HT1080 (cell line): ENCODE measurements at places on chromosomes 3 and 15.

- no peak for DNase-seq
Observed at GRCh38 chr3:41716471-41716870, 245.4 kb downstream of the ULK4 start.

- no peak for DNase-seq
Observed at GRCh38 chr15:81407718-81408117, 33.7 kb upstream of the TMC3 start.

DNA sequence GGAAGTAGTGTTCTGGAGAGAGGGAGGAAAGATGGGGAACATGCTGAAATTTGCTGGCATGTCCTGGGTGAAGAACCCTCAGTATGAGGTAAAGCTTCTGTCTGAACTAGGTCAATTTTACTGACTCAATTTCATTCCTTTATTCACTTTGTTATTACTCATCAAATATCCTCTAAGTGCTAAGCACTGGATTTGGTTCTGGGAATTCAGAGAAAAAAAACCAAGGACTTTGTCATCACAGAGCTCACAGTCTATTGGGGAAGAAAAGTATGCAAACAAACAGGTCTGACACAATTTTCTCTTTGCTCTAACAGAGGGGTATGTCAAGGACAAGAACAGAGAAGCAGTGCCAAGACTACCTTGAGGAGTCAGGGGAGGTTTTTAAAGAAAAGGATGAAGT lies 68.0 kb downstream of the TFG start:
- peak; percentile 29 for DNase-seq

GRCh38 chr15:63763476-63764123 lies 70.1 kb downstream of the HERC1 start:
- peak; percentile 70 for DNase-seq

DNA sequence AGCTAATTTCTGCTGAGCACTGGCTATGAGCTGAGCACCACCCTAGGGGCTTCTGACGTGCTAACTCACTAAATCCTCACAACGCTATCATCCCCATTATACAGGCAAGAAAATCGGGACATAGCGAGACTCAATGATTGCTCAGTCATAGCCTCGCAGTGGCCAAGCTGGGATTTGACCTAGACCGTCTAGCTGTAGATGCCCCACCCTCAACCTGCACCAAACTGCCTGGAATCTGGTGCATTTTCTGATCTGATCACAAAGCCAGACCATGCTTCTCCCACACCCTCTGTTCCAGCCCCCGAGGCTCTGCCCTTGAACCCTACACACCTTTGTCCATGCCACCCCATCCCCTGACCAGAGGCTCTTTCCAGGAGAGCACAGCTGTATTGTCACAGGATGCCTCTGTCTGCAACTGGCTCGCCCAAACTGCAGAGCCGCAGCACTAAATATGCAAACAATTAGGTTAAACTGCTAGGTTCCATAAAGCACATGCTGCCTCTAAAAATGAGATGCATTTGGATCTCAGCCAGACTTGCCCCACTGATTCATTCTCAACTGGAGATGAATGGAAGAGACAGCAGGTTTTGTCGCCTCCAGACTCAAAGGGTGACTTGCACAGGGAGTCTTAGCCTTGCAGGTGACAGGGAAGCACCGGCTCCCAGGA lies 95.2 kb downstream of the NUP210 start:
- DNase-seq, result no peak

GRCh38 chr15:90002428-90002844 lies 1.3 kb downstream of the ZNF710 start:
- peak; percentile 25 for DNase-seq

GRCh38 chr15:66169023-66169422 lies 84.5 kb downstream of the MEGF11 start:
- DNase-seq, result no peak

- peak; percentile 44 for DNase-seq
Observed at GRCh38 chr3:168213920-168214319, 118.2 kb upstream of the GOLIM4 start.

DNA sequence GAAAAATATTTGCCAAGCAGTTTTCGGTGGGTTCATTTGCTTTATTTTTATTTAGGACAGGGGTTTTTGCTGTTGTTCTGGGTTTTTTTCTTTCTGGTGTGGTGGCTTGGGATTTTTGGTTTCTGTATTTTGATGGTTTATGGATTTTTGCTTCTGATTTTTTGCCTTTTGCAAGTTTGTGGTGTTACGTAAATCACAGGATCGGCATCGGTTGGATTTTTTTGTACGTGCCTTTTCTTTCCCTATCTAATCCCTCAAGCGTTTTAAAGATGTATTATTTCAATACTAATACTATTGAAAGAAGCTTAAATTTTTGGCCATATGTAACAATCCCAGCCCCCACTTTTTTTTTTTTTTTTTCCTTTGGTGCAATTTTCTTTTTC lies 782 bp upstream of the BCL6 start:
- peak; percentile 30 for DNase-seq

- DNase-seq, result no peak
Observed at GRCh38 chr15:41838400-41838897, at the start of gene PLA2G4B. Gene PLA2G4B, plus strand, starts transcription at chr15:41838847. Its CDS starts 67 bp downstream, at chr15:41838914.

GRCh38 chr15:52803467-52804306 lies 13.6 kb upstream of the ONECUT1 start:
- no peak for DNase-seq

DNA sequence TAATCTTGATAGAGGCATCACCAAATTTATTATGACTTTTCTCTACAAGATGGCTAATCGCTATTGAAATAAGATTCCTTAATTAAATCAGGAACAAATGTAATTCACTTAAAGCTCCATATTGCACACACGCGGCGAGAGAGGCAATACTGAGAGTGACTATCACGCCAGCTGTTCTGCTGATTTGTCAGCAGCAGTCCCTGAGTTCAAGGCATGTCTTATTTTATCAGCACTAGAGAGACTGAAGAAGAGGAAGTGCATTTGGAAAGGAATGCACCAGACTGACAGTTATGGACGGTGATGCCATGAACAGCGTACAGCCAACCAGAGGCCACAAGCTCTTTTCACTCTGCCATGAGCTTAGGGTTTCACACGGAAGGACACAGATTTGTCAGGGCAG lies 83.6 kb upstream of the SLCO3A1 start:
- no peak for DNase-seq

GRCh38 chr3:140250945-140251344 lies 316.0 kb downstream of the CLSTN2 start:
- DNase-seq, result no peak

- DNase-seq, result no peak
Observed at GRCh38 chr3:73616056-73616455, 8.7 kb downstream of the PDZRN3 start.

- no peak for DNase-seq
Observed at GRCh38 chr3:165742351-165742750, 94.9 kb downstream of the BCHE start.
